ENCODE measurements at places on chromosomes 5 and 9. TPM values are rescaled to one million over a fixed set of nuclear protein-coding genes. Genes with fewer than 3 reads are reported as not detected.

Gene IFNA5
- total RNA-seq, result not detected

Gene RPL12
- 1,379 TPM for total RNA-seq

Gene ARID3C
- 0.18 TPM for total RNA-seq

Gene CD180
- total RNA-seq, result 0.75 TPM

Gene FABP6
- not detected for total RNA-seq

Gene PCDHGB5
- not detected for total RNA-seq

Gene CSF1R
- total RNA-seq, result not detected

Gene CARD6
- total RNA-seq, result 4.4 TPM

Gene MUSK
- not detected for total RNA-seq

Gene IGFBPL1
- total RNA-seq, result 0.20 TPM

Gene ENHO
- not detected for total RNA-seq

Gene WWC1
- total RNA-seq, result not detected

Measured in activated CD4-positive, alpha-beta memory T cell treated with anti-CD3 and anti-CD28 coated beads, Interleukin-2, amount 10 ng/mL, durations not matched to agents 7 days and 5 days (primary cell).